ENCODE measurements at places on chromosomes 5 and 9.

GRCh38 chr9:35079041-35079425, 709 bp downstream of the FANCG start:
- no peak for DNase-seq

- no peak for DNase-seq
Observed at GRCh38 chr5:16844952-16845351, 91.1 kb downstream of the MYO10 start.

GRCh38 chr5:149993471-149993870, 7.0 kb downstream of the TIGD6 start:
- DNase-seq: no peak

DNA sequence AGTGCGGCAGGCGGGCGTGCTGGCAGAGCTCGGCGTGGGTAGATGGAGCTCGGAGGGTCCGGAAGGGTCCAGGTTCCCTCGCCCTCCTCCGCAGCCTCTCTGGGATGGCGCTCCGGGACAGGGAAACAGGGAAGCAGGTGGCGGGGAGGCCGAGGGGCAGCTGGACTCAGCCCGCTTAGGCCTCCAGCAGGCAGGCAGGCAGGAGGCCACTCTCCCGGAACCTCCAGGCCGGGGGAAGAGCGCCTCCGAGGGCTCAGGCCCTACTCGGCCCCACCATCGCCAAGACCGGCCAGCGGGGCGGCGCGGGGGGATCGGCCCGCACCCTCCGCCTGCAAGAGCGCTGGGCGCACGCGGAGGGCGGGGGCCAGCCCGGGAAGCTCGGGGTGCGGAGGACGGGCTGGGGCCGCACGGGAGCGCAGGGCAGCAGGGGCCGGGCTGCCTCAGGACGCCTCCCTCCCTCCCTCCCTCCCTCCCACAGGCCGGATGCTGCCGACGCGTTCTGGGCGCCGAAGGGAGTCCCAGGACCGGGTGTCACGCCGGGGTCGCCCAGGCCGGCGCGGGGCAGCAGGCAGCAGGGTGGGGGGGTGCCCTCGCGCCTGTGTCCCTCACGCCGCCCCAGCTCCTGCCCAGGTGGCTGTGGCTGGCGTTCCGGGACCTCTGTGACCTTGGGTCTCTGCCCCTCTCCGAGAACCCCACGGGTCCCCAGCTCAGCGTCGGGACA, 977 bp downstream of the MGAT4B start:
- no peak for DNase-seq
